Stimulated activated CD4-positive, alpha-beta T cell treated with anti-CD3 and anti-CD28 coated beads, Interleukin-2, amount 100 ng/mL, for 48 hours (primary cell): ENCODE measurements at places on chromosomes 12 and 14.

- no peak for DNase-seq
These were observed 126.7 kb upstream of the LGR5 start for GRCh38 chr12:71312768-71313403.

GRCh38 chr12:116613256-116613655, 54.1 kb downstream of the MAP1LC3B2 start:
- DNase-seq: no peak

- no peak for DNase-seq
These were observed 125.4 kb downstream of the DACT1 start for GRCh38 chr14:58763210-58763609.

DNA sequence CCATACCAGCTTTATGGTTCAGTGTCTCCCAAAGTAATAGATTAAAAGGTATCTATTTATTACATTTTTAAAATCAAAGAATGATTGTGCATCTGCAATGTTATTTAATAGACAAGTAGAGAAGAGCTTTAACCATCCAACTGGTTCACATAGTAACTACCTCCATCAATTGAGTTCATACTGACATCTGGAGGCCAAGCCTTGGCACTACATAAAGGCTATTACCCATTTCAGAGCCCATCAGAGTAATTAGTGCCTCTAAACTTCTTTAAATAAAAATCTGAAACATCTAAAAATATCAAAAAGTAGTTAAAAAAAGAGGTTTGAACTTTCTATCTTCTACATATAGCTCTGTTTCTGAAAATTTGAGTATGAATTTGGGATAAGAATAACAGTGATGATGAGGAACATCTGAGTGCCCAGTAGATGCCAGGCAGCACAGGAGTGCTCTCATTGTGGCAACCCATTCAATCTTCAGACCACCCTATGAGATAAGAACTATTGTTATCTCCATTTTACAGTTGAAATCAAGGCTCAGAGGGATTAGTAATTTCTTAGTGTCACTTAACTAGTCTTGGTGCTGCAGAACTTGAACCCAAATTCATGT, 132.9 kb upstream of the DAAM1 start:
- peak; percentile 3 for DNase-seq

DNA sequence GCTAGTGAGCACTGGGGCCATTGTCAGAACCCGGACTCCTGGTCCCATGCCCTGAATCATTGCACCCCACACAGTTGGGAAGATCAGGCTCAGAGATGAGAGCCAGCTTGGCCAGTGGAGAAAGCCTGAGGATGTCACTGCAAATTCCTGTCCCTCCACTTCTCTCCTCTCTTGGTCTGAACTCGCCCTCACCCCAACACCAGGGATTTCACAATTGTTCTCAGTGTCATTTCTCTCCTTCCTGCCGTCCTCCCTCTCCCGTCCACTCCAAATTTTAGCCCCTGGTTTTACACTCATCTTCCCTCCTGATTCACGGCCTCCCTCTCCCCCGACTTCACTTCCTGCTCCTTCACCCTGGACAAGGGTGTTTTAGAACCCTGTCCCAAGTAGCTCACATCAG, 11.1 kb downstream of the KRT75 start:
- no peak for DNase-seq

- DNase-seq: no peak
These were observed 163.6 kb downstream of the PRKCH start for GRCh38 chr14:61484826-61485584.

DNA sequence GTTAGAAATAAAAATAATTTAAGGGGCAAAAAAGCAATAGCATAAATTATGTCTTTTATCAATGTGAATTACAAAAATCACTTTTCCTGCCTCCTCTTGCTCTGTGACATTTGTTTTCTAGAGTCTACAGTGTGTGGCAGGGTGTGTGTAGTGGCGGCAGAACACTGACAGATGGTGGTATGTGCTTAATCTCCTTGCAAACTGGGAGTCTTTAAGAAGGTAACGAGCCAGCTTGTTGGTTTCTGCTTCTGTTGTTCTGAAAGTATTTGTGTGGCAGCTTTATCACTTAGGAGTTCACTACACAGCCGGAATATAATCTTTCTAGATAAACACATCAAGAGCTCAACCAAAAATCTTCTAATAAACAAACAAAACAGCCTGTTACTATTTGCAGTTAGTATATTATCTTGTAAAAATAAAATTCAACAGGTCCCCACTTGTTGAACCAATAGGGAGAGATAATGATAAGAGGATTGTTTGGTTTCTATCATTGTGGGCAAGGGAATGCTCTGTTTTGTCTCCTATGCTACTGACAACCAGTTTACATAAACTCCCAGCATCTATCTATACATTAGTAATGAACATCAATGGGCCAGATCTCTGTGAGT, 13.0 kb downstream of the CDKL1 start:
- DNase-seq: no peak
